Gastrocnemius medialis (tissue), 4 donors: ENCODE measurements at places on chromosomes 1 and 21. TPM values are rescaled to one million over a fixed set of nuclear protein-coding genes. Genes with fewer than 3 reads are reported as not detected.

DNA sequence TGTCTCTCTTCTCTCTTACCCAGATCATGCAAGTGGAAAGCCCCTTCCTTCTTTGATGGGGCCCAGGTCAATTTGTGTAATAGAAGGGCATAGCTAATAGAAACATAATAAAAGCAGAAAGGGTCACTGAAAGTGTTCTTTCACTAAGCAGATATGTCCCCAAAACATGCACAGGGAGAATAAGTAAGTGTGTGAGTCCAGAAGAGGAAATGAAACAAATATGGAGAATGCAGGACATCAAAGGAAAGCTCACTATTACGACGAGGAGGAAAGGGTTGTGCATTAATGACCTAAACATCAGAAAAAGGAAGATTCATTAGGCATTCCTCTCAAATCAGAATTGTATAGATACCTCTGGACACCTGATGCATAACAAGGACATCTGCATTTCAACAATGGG lies 81.4 kb upstream of the SMYD2 start:
- no peak for DNase-seq
- H3K4me1 ChIP-seq = no peaks in the 10 kb centered on the region
- no peak overlapping the region for H3K27ac ChIP-seq

DNA sequence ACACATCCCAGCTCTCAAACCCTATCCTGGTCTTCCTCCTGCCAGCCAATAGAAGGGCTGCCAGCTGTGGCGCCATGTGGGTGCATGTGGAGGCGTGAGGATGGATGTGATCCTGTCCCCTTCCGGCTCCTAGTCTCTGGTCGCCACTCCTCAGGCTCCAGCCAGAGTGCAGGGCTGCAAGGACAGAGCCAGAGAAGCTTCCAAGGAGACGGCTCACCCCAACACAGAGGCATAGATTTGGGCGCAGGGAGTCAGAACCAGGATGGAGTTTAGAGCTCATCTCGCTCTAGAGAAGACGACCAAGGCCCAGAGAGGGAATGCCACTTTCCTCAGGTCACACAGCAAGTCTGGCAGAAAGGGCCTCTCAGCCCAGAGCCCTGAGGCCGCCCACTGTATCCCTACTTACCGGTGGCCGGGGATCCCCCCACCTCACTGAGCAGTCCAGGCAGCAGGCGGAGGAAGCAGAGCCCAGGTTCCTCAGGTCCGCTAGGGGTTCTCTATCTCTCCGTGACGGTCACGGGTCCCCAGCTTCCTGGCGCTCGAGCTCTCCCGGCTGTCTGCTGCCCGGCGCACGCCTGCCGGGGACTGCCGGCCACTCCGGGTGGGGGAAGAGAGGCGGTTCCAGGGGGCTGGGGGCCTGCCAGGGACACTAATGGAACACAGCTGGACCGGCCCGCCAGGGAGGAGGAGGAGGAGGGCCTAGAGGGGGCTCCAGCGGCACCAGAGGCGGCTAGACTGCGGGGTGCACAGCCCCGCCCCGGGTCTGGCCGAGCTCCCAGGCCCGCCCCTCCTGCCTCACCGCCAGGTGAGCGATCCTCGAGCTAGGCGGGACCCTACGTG lies at the start of gene COL16A1:
Gene COL16A1 (minus strand): TSS at position 587 of the 840 bp plus-strand sequence. CDS start 1,824 bp downstream, outside the sequence.
- no peaks in the 10 kb centered on the region for H3K36me3 ChIP-seq
- peak within 1 kb of the TSS; percentile 50 for H3K4me3 ChIP-seq
- DNase-seq = peak; percentile 62
- peak within 1 kb of the TSS; percentile 70 for H3K27ac ChIP-seq

DNA sequence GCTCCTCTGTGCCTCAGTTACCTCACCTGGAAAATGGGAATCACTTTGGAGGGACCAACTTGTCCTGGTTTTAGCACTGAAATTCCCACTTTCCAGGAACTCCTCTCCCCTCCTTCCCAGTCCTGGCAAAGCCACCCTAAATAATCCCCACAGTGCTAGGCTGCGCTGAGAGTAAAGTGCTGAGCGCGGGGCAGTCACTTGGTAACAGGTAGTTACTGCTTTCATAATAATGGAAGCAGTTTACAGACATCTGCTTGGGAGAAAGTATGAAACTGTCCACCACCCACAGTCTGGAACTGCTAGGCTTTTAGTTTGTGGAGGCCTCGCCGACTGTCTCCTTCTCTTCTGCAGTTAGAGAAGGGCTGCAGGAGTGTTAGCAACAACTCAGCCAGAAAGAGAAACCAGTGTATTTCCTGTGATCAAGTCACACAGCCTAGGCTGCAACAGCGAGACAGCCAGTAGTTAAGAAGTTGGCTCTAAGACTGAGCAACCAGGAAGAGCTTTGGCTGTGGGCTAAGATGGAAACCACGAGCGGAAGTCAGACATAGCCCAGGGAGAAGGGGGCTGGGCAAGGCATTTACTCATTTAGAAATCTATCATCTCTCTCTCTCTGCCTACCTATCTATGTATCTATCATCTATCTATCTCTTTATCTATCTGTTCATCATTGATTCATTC lies 30.8 kb upstream of the ABCG1 start:
- DNase-seq = peak; percentile 10
- no peak overlapping the region for H3K4me3 ChIP-seq
- H3K36me3 ChIP-seq = no peaks in the 10 kb centered on the region
- H3K27ac ChIP-seq = no peak overlapping the region

DNA sequence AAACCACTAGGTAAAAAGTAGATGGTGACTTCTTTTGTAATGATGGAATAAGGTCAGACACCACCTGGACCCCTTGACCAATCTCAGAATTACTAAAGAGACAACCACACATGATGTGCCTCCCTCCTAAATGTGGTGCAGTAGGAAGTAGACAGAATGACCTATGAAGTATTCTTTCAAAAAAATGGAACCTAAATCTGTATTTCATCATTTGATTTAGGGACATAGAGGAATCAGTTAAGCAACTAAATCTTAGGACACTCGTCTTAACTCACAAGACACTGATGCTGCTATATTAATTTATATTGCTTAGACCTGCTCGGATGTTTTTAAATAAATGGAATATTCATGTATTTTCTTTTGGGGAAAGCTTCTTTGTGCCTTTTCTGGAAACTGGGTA lies 80.9 kb upstream of the IRF2BP2 start:
- no peaks in the 10 kb centered on the region for H3K27me3 ChIP-seq
- no peaks in the 10 kb centered on the region for H3K36me3 ChIP-seq
- no peak overlapping the region for H3K4me3 ChIP-seq
- no peak overlapping the region for H3K27ac ChIP-seq
- peaks cover 13% of the 10 kb centered on the region for H3K4me1 ChIP-seq

DNA sequence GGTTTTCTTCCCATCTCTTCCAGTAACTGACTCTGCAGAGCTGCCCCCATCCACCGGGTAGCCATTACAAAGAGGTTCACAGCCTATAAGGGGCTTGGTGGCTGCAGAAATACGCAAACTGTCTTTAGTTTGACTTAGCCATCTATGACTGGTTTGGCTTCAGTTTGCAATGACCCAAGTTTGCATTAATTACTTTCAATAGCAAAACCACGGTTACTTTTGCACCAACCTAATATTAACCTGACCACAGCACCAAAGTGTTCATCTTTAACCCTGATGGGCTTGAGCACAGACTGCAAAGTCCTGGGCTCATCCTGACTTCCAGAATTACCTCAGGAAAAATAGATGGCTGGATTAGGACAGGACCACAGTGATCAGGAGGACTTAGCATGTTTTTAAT lies 2.2 kb upstream of the HAO2 start:
- H3K4me3 ChIP-seq = no peak overlapping the region
- H3K27ac ChIP-seq = no peak overlapping the region
- no peaks in the 10 kb centered on the region for H3K4me1 ChIP-seq

DNA sequence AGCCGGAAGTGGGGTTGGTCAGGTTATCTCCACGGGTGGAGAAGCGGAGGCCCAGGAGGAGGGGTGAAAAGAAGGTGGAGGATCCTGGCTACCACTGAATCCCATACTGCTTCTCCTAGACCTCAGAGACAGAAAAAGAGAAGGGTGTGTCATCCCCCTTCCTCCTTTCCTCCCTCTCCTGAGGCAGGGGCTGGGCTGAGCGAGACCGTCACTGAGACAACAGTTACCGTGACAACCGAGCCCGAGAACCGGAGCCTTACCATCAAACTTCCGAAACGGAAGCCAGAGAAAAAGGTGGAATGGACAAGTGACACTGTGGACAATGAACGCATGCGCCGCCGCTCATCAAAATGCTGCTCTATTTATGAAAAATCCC lies 42.1 kb upstream of the NBPF3 start:
- H3K27ac ChIP-seq = no peak overlapping the region
- DNase-seq = no peak
- peaks cover 14% of the 10 kb centered on the region for H3K27me3 ChIP-seq

DNA sequence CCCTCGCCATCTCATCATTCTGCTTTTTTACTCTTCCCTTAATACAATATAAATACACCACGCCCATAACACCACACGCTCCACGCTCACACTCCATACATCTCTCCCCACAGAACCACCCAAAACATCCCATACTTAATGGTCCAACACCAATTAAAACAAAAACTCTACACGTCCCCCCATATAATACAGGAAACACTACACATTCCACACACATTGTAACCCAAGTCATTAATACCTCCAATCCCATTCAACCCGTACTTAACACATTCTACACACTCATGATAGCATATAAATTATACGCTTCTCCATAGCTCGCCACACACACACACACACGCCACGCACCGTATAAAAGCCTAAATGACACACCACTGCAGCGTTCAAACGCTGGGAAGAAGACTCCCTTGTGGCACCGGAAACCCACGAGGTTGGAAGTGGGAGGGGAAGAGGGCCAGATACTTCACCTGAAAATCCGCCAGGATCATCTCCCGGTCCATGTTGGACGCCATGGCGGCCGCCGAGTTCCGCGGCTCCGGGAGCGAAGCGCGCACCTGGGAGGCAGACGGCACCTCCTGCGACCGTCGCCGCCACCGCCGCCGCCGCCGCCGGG lies 659 bp downstream of the FAF1 start:
- peak overlapping the region; percentile 97 for H3K27ac ChIP-seq
- no peaks in the 10 kb centered on the region for H3K36me3 ChIP-seq
- peaks cover 7% of the 10 kb centered on the region for H3K4me1 ChIP-seq
- H3K4me3 ChIP-seq = peak overlapping the region; percentile 85
- peak; percentile 21 for DNase-seq

- H3K36me3 ChIP-seq = no peaks in the 10 kb centered on the region
- no peaks in the 10 kb centered on the region for H3K27me3 ChIP-seq
- no peak overlapping the region for H3K27ac ChIP-seq
- H3K4me1 ChIP-seq = peaks cover 9% of the 10 kb centered on the region
These were observed 11.1 kb downstream of the PROK1 start for GRCh38 chr1:110462093-110462492.

DNA sequence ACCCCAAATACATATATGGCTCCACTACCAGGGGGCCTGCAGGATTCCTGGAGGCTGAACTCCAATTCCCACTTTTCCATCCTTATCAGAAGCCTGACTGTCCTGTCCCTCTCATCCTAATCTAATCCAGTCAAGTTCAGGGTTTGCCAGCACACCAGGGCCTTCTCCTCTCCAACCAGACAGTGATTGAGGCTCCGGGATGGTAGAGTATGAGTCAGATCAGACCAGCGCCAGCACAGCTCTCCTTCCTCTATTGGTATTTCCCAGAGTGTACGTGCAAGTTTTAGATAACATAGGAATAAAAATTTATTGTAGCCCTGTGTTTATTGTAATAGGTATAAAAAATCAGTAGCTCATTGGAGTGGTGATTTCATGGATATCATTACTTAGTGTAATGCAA lies 24.5 kb upstream of the RCSD1 start:
- H3K4me3 ChIP-seq = no peak overlapping the region
- no peaks in the 10 kb centered on the region for H3K27me3 ChIP-seq
- no peak overlapping the region for H3K27ac ChIP-seq
- peaks cover 20% of the 10 kb centered on the region for H3K4me1 ChIP-seq

- H3K27me3 ChIP-seq = no peaks in the 10 kb centered on the region
- no peaks in the 10 kb centered on the region for H3K4me1 ChIP-seq
- no peak overlapping the region for H3K4me3 ChIP-seq
- no peak for DNase-seq
These were observed 210.3 kb downstream of the KCTD3 start for GRCh38 chr1:215777370-215777925.

- H3K4me1 ChIP-seq = no peaks in the 10 kb centered on the region
- no peak overlapping the region for H3K27ac ChIP-seq
- no peaks in the 10 kb centered on the region for H3K27me3 ChIP-seq
- no peaks in the 10 kb centered on the region for H3K36me3 ChIP-seq
- no peak overlapping the region for H3K4me3 ChIP-seq
These were observed 38.3 kb downstream of the GJA5 start for GRCh38 chr1:147722124-147722523.

GRCh38 chr1:89873288-89873687 lies 52.5 kb downstream of the LRRC8D start:
- H3K4me3 ChIP-seq = no peak overlapping the region
- no peaks in the 10 kb centered on the region for H3K27me3 ChIP-seq

DNA sequence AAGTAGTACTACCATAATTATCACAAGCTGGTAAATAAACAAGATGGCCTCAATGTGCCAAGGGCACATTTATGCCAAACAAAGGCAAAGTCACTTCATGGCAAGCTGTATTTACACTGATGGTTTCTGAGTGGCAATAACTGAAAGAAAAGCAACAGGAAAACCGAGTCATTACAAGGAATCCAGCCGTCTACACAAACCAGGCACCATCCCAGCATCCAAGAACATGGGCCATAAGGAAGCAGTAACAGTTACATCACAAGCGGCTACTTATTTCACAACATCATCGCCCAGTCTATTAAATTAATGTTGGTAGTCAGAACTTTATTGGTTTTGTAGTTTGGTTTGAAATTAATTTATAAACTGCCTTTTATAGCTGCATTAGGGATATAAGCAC lies 214.2 kb downstream of the RERE start:
- H3K4me1 ChIP-seq = peaks cover 16% of the 10 kb centered on the region
- no peak overlapping the region for H3K4me3 ChIP-seq
- DNase-seq = no peak
- no peaks in the 10 kb centered on the region for H3K36me3 ChIP-seq
- H3K27me3 ChIP-seq = no peaks in the 10 kb centered on the region

DNA sequence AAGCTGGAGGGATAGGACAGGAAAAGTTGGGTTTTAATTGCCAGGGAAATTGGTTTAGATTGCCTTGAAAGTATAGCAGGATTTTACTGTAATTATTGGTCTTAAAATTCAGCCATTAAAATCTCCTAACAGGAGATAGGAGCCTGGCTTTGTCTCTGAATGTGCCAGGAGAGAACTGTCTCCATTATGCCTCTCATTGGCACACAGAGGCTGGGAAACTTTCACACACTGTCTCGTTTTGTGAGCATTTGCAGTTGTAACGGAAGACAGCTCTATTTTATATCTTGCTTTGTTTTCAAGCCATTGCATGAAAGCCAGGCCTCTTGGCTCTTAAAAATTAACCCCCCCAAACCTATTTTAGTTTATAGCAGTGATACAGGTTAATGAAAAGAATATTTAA lies 12.5 kb downstream of the DNAJC6 start:
- no peaks in the 10 kb centered on the region for H3K36me3 ChIP-seq
- DNase-seq = no peak
- H3K27me3 ChIP-seq = no peaks in the 10 kb centered on the region
- H3K4me1 ChIP-seq = no peaks in the 10 kb centered on the region
- no peak overlapping the region for H3K27ac ChIP-seq

- peak overlapping the region; percentile 87 for H3K27ac ChIP-seq
- no peak overlapping the region for H3K4me3 ChIP-seq
- DNase-seq = peak; percentile 55
These were observed 23.8 kb downstream of the TMCC2 start for GRCh38 chr1:205251576-205251975.

VAV3 gene
- total RNA-seq = 12.1 TPM

EDN2 gene
- total RNA-seq = not detected

LYST gene
- total RNA-seq = 10.1 TPM

PCAT6 gene
- not detected for total RNA-seq

DPT gene
- total RNA-seq = 12.6 TPM

OR2L5 gene
- total RNA-seq = not detected

CD5L gene
- not detected for total RNA-seq

LMOD1 gene
- total RNA-seq = 39.5 TPM
